Stimulated activated CD8-positive, alpha-beta memory T cell treated with anti-CD3 and anti-CD28 coated beads, Interleukin-15, amount 100 ng/mL, for 4 hours (primary cell): ENCODE measurements at places on chromosomes 1 and 21.

- DNase-seq: no peak
Observed at GRCh38 chr1:40646315-40646714, 19.2 kb downstream of the RIMS3 start.

DNA sequence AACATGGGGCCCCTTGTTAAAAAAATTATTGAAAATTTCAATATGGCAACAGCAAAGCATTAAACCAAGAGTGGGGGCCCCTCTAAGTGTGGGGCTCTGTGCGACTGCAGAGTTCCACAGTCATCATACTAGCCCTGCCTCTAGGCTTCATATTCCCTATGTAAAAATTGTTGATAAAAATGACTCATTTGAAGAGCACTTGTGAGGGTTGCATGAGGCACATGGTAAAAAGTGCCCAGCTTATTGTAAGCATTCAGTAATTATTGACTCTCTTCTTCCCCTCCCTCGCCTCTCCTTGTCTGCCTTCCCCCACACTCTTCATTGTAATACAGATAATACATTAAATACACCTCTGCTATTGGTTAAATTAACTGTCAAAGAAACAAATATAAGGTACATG lies 86.7 kb upstream of the PTBP2 start:
- DNase-seq: no peak

DNA sequence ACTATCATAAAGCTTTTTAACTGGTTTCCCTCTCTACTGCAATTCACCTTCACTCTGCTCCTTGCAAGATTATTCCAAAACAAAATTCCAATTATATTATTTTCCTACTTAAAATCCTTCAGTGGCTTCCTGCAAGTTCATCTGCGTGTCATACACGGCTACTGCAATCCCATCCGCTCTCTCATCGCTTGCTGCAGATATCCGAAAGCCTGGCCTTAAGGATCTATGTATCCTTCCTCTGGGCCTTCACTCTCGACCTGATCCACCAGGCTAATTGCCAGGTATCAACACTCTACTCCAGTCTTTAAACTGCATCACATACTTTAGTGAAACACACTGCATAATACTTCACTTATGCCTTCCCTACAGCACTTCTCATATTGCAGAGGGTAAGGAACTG lies 44.0 kb downstream of the VAV3 start:
- no peak for DNase-seq

DNA sequence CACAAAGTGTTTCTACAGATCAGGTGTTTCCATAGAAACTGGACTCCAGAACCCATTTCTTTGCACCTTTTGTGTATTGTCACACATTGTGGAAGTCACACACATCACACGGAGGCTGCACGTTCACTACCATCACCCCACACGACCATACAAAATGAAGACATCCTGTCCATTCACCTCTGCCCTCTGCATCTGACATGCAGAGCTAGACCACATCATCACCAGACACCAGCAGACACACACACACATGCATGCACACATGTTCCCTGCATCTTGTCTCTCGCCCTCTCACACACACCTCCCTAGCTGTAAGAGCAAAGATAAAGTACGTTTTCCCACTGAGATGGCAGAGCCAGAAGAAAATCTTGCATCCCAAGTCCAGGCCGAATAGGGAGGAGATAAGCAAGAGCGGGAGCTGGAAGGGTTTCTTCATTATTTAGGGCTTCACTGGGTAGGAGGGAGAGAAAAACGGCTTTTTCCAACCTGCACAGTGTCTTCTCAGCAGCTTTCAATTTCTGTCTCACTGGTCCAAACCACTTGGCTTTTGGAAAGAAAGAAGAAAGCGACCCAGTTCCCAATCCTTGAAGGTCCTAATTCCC lies 709 bp downstream of the PRELP start:
- DNase-seq: no peak

GRCh38 chr1:169608226-169608625 lies 21.7 kb downstream of the SELP start:
- DNase-seq: no peak

DNA sequence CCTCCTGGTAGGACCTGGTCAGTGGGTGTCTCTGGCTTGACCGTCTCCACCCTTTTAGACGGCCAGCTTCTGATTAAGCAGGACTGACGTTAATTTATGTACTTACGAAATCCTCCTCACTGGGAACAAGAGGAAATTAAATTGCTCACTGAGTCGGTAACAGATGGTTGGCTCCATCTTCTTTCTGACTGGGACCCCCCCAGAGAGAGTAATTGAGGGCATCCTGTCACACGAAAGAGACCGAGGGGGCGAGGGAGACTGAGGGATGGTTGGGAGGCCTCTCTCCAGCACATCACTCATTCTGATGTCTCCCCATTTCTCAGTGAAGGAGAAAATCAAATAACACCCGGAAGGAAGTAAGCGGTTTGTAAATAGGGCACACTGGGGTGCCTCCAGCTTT lies 104.8 kb downstream of the OMA1 start:
- no peak for DNase-seq

DNA sequence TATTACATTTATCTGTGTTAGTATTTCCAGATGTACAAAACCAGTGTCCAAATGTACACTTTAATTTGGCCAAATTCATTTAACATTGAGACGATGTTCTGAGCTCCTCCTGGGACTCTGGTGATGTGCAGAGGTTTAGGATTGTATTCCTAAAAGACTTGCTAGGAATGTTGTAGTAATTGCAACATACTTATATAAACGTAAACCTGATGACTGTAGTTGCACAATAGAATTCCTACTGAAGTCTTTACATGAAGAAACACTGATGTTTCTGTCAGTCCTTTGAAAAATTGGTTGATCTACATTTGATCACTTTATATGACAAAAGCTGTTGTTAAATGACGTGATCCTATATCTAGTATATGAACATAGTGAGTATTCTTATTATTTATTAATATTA lies 5.1 kb upstream of the OR14C36 start:
- no peak for DNase-seq

GRCh38 chr1:94709891-94710581 lies 110.1 kb upstream of the SLC44A3 start:
- no peak for DNase-seq

GRCh38 chr1:167409183-167409582 lies 109.1 kb downstream of the CD247 start:
- DNase-seq: no peak

DNA sequence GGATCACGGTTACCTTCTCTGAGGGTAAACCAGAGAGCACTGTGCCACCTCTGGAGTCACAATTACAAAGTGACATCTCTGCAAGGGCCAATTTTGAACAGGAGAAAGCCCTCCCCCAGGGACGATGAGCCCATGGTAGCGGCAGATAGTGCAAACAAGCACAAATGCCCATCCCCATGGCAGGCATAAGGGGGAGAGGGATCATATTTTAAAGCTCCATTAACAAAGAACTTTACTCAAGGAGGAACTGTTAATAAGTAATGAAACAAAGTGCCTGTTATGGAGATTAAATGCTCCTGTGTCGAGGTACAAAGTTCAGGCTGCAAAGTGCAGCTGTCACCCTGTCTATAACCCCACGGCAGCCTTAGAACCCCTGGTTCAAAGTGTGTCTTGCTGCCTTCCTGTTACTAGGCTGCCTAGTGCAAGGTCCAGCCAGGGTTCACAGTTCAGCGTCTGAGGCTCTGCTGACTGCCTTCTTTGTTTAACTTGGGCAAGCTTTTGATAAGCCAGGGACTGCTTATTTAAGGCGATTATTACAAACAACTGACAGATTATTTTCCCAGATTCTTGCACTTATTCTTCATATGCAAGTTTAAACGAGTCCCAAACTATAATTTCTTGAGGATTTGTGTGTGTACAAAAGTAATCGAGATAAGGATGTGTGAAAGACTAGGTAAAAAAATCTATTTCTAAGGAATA lies 75.7 kb upstream of the NRIP1 start:
- no peak for DNase-seq

- DNase-seq: no peak
Observed at GRCh38 chr1:173915596-173915995, 1.5 kb downstream of the SERPINC1 start.

DNA sequence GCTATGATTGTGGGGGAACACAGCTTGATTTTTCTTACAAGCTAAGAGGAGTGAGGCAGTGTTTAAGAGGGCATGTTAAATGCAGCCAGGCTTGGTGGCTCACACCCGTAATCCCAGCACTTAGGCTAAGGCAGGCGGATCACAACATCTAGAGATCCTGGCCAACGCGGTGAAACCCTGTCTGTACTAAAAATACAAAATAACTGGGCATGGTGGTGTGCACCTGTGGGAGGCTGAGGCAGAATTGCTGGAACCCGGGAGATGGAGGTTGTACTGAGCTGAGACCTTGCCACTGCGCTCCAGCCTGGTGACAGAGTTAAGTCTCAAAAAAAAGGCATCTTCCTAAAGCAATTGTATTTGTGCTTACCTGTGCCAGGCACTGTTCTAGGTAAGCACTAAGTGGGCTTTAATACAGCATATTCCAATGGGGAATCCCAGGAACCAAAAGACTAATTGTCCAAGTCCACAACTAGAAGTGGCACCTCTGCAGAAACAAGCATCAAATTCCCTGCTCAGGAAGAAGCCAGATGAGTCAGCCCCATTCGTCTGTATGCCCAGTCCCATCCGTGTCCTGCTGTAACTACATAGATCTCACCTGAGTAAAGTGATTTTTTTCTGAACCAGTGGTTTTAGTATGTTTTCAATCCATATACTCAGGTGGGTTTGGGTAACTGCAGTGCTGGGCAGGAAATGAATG lies 4.6 kb downstream of the RCC1 start:
- DNase-seq: no peak

DNA sequence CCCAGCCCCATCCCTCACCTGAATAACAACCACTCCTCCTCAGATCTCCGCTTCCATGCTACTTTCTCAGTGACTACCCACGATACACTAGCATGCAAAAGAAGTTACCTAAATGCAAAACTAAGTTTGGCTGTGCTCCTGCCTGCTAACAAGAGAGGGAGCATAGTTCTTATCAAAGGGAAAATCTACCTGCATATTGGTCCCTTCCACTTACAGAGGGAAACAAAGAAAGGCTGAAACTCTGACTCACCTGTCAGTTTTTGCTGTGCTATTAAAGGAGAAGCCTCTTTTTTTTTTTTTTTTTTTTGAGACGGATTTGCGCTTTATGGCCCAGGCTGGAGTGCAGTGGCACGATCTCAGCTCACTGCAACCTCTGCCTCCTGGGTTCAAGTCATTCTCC lies 43.8 kb upstream of the RAVER2 start:
- no peak for DNase-seq

DNA sequence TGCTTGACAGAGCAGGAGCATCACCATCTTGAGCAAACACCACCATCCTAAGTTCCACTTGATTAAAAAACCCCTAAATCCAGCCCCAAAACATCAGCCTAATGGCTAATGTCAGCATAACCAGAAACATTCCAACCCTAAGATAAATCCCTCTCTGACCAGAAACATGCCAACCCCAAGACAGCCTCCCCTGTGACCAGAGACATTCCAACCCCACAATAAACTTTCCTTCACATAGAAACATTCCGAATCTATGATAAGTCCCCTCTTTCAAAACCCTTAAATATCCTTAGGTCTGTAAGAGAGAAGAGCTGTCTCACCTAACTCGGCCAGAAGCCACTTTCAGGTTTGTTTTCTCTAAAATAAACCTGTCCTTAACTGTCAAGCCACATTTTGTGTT lies 17.4 kb upstream of the SLC2A5 start:
- DNase-seq: no peak

GRCh38 chr1:110875216-110875731 lies 2.3 kb downstream of the CD53 start:
- DNase-seq: no peak

- no peak for DNase-seq
Observed at GRCh38 chr1:154190550-154190949, 1.4 kb downstream of the TPM3 start.

- no peak for DNase-seq
Observed at GRCh38 chr1:40079774-40080400, 17.2 kb downstream of the PPT1 start.

DNA sequence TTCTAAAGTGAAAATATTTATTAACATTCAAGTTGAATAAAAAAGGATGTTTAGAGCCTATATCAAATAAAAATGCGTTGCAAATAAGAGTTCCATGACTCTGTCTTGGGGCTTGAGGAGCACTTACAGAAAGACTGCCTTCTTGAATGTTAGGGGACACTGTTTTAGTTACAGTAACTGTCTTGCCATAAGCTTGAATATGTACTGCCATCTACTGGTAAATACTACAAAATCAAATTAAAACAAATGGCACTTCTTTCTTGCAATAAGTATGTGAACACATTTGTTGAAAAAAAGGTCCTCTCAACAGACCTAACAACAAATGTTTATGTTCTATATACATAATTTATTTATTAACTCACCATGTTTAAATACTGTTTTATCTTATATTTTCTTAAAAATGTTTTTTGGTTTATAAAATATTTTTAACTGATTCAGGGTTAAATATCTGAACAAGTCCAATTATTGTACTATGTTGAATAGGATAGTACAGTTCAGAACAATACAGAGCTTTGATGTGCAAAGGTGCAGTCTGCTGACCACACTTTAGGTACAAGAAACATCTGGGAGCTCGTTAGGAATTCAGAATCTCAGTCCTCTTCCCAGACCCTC lies 199.5 kb downstream of the LRRIQ3 start:
- DNase-seq: no peak

DNA sequence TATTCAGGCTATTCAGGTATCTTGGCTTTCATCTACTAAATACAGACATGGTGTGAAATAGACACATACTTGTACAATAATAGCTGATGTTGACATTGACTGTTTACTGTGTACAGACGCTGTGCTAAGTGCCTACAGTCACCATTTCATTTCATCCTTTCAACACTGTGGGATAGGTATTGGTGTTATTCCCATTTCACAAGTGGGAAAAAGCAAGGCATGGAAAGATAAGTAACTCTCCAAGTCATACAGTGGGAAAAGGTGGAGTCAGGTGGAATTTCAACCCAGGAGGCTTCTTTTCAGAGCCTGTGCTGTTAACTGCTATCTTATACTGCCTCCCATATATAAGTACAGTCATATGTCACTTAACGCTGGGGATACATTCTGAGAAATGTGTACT lies 49.6 kb upstream of the ATP1A1 start:
- DNase-seq: no peak

DNA sequence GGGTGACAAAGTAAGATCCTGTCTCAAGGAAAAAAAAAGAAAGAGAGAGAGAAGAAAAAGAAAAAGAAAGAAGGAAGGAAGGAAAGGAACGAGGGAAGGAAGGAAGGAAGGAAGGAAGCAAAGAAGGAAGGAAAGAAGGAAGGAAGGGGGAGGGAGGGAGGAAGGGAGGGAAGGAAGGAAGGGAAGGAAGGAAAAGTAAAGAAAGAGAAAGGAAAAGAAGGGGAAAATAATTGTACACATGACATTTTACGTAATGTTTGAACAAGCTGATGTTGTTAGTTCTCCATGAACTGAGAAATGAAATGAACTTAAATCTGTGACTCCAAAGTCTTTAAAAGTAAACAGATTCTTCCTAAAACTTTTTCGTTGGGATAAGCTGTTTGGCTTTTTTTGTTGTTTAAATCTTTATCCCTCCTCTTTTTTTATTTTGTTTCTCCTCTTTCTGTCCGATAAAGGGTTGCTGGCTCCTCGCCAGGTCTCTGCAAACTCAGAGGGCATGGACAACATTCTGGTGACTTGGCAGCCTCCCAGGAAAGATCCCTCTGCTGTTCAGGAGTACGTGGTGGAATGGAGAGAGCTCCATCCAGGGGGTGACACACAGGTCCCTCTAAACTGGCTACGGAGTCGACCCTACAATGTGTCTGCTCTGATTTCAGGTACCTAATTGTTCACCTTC lies 59.8 kb downstream of the IL12RB2 start:
- DNase-seq: no peak
